Stimulated activated CD4-positive, alpha-beta T cell treated with anti-CD3 and anti-CD28 coated beads, Interleukin-4, amount 100 ng/mL, for 1 hour (primary cell): ENCODE measurements at places on chromosomes 2 and 18.

DNA sequence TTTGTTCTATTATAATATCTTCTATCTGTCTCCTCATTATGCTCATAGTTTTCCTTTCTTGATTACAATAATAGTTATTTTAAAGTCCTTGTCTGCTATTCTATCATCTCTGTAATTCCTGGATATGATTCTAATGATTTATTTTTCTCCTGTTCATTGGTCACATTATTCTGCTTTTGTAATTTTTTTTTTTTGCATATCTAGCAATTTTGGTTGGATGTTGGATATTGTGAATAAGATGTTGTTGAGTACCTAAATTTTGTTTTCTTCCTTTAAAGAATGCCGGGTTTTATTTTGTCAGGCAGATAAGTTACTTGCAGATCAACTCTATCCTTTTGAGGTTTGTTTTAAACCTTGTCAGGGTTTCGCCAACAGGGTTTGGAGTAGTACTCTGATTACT lies 25.2 kb downstream of the KATNAL2 start:
- DNase-seq = no peak

GRCh38 chr18:59301929-59302328 lies 16.5 kb downstream of the CPLX4 start:
- DNase-seq = no peak

DNA sequence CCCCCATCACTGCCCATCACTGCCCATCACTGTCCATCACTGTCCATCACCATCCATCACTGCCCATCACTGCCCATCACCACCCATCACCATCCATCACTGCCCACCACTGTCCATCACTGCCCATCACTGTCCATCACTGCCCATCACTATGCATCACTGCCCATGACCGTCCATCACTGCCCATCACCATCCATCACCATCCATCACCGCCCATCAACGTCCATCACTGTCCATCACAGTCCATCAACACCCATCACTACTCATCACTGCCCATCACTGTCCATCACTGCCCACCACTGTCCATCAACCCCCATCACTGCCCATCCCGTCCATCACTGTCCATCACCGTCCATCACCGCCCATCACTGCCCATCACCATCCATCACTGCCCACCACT lies 57.8 kb upstream of the OTOS start:
- DNase-seq = no peak

GRCh38 chr2:25373269-25373981 lies 31.7 kb upstream of the DNMT3A start:
- no peak for DNase-seq

DNA sequence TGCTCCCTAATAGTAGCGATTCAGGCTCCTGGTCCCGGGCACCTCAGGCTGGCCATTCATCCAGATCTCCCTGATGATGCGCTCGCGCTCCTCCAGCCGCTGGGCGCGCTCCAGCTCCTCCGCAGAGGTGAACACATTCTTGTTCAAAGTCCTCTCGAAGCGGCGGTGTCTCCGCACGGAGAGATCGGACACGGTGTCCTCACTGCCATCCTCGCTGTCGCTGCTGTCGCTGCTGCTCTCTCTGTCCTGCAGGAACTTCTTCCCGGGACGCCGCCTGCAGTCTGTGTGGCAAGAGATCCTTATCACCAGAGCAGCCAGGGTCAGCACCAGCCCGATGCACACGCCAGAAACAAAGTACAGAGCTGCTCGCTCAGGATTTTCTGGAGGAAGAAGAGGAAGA lies 67.5 kb downstream of the EVA1A start:
- DNase-seq = no peak

DNA sequence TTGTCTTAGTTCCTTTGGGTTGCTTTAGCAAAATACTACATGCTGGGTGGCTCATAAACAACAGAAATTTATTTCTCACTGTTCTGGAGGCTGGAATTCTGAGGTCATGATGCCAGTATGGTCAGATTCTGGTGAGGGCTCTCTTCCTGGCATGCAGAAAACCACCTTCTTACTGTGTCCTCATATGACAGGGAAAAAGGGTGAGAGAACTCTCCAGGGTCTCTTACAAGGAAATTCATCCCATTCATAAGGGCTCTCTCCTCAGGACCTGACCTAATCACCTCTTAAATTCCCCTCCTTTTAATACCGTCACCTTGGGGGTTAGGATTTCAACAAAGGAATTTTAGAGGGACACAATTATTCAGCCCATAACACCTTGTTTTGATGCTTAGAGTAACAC lies 243.1 kb upstream of the TNP1 start:
- no peak for DNase-seq

DNA sequence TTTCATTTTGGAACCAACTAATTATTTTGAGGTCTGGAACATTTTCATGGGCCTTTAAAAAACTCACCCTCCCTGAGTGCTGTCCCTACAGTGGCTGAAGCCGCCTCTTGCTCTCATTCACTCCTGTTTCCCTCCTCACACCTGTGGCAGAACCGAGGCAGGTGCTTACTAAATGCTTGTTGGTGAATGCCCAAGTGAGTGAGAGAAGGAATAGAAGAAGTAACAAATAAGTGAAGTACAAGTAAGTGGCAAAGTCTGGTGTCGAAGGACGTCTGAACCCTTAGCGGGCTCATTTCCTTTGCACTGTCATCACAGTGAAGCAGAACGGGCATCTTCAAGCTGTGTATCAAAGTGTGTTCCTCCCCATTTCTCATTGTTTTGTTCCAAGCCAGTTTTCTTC lies 135.2 kb downstream of the RHBDD1 start:
- no peak for DNase-seq

DNA sequence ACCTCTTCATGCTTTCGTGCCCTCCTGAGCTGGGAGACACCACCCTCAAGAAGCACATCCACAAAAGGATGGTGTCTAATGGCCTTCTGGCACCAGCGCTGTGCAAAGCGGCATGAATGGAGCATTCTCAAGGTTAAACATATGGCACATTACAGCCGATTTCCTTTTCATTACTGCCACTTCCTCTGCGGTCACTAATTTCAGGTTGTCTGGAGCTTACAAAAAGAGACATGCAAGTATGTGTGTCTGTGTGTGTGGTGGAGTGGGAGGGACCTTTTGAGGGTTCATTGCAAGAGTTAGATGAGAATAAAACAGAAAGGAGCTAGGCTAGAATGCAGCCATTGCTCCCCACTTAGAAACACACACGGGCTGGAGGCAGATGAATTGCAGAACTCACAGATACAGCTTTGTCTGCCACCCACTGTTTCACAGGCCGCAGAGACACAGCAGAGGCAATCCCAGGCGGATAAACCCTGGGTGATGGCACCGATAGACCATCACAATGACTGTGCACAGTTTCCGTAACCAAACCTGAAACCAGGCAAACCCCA lies 76.0 kb downstream of the TGIF1 start:
- peak; percentile 6 for DNase-seq

DNA sequence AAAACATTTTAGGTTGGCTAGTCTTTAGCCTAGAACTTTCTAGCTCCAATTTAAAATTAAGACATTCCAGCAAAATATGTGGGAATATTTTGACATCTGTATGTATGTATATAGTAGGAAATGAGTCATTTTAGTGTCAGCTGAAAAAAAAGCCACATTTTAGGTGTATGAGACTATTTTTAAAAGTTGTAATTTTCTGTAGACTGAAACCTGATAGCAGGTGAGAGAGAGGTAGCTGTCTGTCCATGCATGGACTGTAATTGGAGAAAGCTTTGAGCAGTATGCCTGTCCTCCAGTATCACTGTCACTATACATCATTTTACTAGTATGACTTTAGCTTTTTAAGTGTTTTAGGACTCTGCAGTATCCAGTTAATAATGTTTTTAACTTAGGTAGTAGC lies 26.1 kb upstream of the PPP1R1C start:
- DNase-seq = no peak

- no peak for DNase-seq
These were observed 172.6 kb downstream of the ANKRD44 start for GRCh38 chr2:197137826-197138477.

- no peak for DNase-seq
These were observed 105.4 kb upstream of the MMADHC start for GRCh38 chr2:149692961-149693396.

GRCh38 chr18:45556222-45556621 lies 59.1 kb upstream of the SLC14A2 start:
- DNase-seq = no peak

GRCh38 chr2:47056374-47056773 lies 98.7 kb downstream of the STPG4 start:
- DNase-seq = no peak

DNA sequence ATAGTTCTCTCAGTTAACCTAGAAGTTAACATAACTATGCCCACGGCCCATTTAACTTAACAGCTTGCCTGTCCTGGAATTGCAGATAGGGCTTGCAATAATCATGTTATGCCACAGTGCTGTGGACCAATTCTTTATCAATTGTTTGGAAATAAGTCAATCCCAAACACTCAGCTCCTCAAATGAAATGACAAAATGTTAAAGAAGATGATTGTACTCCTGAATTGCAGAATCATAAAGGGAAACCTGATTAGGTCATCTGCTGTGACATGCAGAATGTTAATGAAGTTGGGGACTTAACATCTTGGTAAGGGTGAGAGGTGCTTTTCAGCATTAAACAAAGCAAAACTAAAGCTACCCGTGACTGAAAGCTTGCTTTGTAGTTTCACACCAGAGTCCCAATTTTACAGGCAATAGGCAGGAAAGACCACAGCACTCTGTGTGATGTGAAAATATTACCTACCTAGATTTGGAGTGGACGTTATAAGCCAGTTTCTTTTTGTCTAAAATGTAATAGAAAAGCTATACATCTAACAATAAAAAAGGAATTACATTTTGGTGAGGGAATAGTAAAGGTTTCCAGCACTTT lies 364.0 kb downstream of the GPD2 start:
- no peak for DNase-seq

- no peak for DNase-seq
These were observed 690.4 kb downstream of the RNF144A start for GRCh38 chr2:7607441-7608173.

GRCh38 chr2:193253014-193253530 lies 1058.3 kb upstream of the TMEFF2 start:
- no peak for DNase-seq

- DNase-seq = no peak
These were observed 288.7 kb upstream of the DSEL start for GRCh38 chr18:67805261-67805660.

DNA sequence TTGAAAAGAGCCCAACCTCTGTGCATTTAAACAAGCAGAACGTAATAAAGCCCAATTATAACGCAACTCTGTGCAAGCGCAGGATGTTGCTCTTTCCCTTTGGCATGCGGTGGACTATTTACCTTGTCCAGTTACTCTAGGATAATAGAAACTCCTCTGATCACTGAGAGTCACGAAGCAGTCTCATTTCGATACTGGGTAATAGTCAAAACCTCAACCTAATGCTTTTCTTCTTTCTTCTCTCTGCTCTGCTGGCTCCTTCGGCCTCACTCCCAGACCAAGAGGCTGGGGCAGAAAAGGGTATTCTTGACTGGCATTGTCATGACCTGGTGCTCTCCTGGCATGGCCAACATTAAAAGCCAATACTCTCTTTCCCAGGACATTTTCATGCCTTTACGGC lies 89.7 kb upstream of the GCFC2 start:
- DNase-seq = no peak

DNA sequence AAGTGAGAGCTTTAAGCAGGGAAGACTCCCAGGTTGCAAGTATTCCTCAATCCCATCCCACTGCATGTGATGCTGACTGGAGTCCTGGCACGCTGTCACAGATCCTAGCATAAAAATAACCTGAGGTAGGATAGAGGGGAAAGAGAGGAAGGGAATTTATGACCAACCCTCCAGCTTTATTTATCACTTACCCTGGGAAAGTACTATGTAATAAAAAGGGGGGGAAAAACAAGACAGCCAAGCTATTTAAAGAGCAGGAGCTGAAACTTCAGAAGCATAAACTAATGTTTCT lies 122.2 kb downstream of the SLC8A1 start:
- DNase-seq = no peak

GRCh38 chr18:31512203-31512764 lies 14.3 kb downstream of the DSG2 start:
- no peak for DNase-seq

- no peak for DNase-seq
These were observed 28.6 kb downstream of the ITM2C start for GRCh38 chr2:230893338-230893737.

GRCh38 chr18:78352910-78353309 lies 626.7 kb upstream of the SALL3 start:
- no peak for DNase-seq

- no peak for DNase-seq
These were observed 12.2 kb downstream of the GREB1 start for GRCh38 chr2:11546072-11546471.

- DNase-seq = no peak
These were observed 221.9 kb upstream of the SETBP1 start for GRCh38 chr18:44458777-44459176.

DNA sequence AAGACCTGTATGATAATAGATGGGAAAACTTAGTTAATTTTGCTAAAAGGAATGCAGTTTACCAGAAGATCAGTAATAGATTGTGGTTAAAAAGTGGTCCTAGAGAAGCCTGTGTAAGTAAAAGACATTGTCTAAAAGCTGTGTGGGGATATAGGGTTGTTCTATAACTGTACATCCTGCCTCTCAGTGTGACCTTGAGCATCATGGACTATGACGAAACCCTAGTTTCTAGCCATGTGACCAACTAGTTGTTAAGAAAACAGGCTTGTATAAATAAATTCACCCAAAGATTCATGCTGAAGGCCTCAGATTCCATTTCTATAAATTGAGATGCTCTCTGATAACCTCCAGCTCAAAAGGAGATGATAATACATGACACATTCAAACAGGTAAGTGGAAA lies 160.7 kb downstream of the IKZF2 start:
- DNase-seq = no peak

DNA sequence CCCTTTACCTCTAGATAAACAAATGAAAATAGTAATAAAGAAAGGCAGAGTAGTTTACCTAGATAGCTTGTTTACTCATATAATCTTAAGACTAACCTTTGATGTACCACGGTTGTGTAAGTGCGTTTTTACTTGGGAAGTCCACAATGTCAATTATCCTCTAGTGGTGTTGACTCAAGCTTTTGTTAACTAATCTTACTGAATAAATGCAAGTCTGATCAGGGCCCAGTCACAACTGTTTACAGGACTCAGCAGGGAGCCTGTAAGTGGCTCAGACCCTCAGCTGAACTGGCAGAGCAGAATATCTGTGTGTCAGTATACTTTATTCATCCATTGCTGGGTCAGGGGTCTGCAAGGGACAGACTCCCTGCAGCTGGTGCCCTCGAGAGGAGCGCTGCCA lies 98.1 kb upstream of the ACAA2 start:
- no peak for DNase-seq

DNA sequence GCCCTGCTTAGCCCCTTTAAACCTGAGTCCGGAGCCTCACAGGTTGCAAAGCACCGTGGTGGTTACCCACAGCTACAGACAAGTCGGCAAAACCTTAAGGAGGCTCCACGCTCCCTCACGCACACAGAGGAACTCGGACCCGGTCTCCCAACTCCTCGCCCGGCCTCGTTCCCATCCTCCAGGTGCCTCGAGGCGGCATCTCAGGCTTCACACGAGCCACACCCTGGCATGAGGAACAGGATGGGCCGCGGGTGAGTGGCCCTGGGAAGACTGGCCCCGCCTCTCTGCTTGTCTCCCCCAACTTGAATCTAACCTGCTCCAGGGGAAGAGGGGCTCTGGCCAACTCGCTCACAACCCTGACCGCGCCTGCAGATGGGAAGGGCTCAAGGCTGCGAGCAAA lies 97.4 kb downstream of the EIPR1 start:
- DNase-seq = no peak
